Testis (tissue), 5 donors: ENCODE measurements at places on chromosomes 6 and 20. TPM values are rescaled to one million over a fixed set of nuclear protein-coding genes. Genes with fewer than 3 reads are reported as not detected.

The SLC32A1 gene
- 0.25 TPM for total RNA-seq

The FAM83D gene
- 13.7 TPM for total RNA-seq

GRCh38 chr6:25078141-25078540 lies 142.4 kb upstream of the RIPOR2 start:
- no peak for DNase-seq

GRCh38 chr6:138719744-138720143 lies 53.8 kb upstream of the CCDC28A start:
- DNase-seq, result no peak
